Activated CD4-positive, CD25-positive, alpha-beta regulatory T cell (primary cell): ENCODE measurements at places on chromosomes 6 and 20.

DNA sequence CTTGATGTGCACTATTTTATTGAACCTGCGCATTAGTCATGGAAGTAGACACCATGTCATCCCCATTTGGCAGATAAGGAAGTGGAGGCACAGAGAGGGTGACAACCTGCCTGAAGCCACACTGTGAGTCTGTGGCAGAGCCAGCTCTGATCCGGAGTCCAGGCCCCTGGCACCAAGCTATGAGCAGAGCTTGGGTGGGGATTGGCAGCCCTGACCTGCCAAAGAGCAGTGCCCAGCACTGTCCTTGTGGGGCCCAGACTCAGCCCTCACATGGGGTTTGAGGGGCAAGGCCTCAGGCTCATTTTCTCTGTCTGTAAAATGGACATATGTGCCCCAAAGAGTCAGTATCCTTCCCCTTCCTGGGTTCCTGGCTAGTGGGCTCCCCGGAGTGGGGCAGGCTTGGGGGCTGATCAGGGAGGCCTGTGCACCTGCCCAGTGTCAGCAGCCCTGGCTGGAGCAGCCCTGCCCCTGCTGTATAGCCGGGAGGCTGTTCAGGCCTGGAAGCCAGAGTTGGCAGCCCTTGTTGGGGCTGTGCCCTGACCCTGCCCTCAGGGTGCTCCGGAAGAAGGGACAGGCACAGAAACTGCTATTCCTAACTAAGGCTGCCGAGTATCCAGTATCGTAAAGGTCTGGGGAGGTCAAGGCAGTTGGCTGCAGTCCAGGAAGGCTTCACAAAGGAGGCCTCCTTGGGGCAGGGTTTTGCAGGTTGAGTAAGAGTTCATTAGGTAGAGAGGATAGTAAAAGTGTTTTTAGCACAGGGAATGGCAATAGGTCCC lies 38.7 kb downstream of the TGM2 start:
- DNase-seq: no peak

- no peak for DNase-seq
Observed at GRCh38 chr6:30688569-30688968, 2.1 kb upstream of the PPP1R18 start.

GRCh38 chr20:50186151-50186885 lies 4.3 kb upstream of the CEBPB start:
- DNase-seq: peak; percentile 97

- no peak for DNase-seq
Observed at GRCh38 chr6:10363911-10364310, 51.0 kb downstream of the TFAP2A start.

GRCh38 chr6:4459032-4459431 lies 317.2 kb upstream of the CDYL start:
- DNase-seq: no peak

- no peak for DNase-seq
Observed at GRCh38 chr6:68675548-68675947, 40.5 kb downstream of the ADGRB3 start.

GRCh38 chr6:154410619-154411072 lies 54.0 kb upstream of the IPCEF1 start:
- no peak for DNase-seq

DNA sequence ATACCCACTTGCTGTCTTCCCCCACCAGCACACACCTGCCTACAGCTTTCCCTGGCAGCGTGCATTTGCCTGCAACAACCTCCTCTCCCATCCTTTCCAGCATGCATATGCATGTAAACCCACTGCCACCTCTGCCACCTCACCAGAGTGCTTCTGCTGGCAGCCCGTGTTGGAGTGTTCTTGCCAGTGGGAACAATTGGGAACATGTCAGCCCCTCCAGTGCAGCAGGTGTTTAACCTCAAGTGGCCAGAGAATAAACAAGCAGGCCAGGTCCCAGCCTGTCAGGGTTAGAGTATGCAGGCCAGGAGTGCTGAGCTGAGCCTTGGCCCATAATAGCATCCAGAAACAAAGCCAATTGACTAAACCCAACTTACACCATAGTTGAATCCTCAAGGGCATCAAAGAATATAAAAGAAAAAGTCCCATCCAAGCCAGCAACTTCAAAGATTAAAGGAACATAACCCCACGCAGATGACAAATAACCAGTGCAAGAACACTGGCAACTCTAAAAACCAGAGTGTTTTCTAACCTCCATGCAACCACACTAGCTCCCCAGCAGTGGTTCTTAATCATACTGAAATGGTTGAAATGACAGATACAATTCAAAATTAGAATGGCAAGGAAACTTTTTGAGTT lies 1212.1 kb upstream of the CITED2 start:
- no peak for DNase-seq

DNA sequence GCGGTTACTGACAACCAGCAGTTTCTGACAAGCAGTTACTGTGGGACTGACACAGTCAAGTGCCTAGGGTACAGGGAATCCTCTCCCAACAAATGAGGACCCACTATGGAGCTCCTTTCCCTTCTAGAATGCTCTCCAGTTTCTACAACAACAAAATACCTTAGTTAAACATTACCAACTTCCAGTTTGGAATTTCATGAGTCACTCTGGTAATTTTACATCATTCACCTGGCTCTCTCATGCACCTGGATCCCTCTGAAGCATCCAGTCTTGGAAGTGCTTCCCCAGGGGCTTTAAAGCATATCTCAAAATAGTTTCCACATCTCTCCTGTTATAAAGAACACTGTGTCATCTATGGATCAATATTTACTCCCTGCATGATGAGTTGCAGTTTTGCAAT lies 286.7 kb upstream of the SPTLC3 start:
- DNase-seq: no peak

DNA sequence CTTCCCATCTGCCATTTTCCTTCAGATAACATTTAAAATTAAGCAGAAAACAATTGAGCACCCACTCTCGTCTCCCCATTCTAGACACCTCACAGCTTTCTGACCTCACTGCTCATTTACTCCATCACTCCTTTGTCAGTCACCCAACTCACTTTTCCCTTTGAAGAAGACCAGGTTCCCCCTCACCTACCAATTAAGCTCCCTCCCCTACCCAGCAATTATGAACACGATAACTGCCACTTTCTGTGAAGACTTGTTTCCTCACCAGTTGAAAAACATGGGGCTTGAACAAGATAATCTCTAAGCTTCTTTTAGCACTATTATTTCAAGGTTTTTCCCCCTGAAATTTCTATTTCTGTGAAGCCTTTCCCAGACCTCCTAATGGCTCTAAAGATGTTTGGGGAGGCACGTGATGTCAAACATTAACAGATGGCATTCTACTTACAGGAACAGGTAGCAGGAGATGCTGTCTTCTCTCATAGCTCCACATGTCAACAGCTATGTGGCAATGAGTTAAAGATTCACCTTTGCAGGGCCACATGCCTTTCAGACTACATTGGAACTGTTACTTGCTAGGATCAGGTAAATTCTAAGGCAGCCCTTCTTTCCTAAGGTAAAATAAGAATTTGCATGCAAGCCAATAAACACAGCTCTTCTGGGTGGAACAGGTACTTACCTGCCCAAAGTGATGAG lies 24.8 kb upstream of the SLA2 start:
- no peak for DNase-seq

- no peak for DNase-seq
Observed at GRCh38 chr20:38208523-38208922, 43.5 kb upstream of the TGM2 start.

DNA sequence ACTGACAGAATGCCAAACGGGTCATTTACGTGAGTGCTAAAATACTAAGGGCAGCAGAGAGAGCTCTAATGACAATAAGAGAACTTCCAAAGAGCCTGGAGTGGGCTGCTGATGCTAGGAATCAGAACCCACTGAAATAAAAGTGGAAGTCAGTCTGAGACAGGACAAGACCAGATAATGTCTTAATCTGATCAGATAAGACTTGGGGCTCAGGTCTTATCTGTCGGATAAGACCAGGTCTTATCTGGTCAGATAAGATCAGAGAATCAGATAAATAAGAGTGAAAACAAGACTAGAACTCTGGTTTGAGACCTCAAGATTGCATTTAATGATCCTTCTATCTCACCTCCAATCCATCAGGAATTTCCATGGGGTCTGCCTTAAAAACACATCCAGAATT lies 18.6 kb downstream of the LRP11 start:
- DNase-seq: no peak

GRCh38 chr6:56238352-56238751 lies 9.0 kb downstream of the COL21A1 start:
- DNase-seq: no peak
